ENCODE measurements at places on chromosomes 11 and 22.

DNA sequence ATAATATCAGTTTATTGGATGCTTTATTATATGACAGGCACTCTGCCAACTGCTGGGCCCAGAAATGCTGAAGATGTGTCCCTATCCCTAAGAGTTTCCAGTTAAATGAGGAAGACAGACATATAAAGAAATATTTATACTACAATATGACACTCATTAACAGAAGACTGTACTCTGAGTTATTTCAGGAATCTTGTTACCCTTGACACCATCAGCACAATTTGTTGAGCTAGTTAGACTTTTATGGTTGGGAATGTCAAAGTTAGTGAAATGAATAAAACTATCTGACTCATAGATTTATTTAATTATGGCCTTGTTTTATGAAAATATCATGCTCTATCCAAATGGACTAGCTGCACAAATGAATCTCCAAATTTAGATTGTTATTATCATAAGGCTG is 25.6 kb upstream of the MSANTD4 start:
- no peak for DNase-seq

DNA sequence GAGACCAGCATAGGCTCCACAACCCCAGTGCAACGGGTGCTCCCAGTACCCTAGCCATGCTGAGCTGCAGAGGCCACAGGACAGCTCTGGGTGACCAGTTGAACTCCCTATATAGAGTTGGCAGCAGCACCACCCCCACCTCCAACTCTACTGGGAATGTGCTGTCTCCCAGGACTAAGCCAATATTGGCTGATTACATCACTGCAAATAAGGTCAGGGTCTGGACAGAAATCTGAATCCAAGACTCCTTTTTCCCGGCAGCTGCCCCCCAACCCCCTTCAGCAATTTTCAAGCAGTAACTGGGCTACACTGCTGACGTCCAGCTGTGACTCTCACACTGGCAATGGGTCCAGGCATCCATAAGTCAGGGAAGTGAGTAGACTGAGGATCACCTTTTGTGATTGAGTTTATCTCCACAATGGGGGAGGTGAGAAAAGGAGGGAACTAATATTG is at the start of gene HPX:
Gene HPX (minus strand): TSS at position 82 of the 453 bp plus-strand sequence. CDS start 24 bp downstream, at position 58.
- DNase-seq = no peak

DNA sequence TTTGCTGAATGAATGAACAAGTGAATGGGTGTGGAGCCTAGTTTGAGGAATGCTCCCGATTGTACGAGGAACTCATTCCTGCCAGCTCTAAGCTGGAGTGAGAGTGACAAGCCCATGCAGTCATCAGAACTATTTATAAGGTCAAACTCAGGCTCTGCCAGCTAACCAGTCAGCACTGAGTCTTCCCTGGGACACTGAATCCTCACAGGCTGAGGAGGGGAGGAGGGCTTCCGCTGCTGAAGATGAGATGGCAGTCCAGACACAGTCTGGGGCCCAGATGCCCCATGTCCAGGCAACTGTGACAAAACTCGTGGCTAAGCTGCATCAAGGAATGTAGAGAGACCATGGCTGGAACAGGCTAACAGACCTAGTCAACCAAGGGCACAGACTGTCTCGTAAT is 4.0 kb downstream of the LRP4 start:
- no peak for DNase-seq

DNA sequence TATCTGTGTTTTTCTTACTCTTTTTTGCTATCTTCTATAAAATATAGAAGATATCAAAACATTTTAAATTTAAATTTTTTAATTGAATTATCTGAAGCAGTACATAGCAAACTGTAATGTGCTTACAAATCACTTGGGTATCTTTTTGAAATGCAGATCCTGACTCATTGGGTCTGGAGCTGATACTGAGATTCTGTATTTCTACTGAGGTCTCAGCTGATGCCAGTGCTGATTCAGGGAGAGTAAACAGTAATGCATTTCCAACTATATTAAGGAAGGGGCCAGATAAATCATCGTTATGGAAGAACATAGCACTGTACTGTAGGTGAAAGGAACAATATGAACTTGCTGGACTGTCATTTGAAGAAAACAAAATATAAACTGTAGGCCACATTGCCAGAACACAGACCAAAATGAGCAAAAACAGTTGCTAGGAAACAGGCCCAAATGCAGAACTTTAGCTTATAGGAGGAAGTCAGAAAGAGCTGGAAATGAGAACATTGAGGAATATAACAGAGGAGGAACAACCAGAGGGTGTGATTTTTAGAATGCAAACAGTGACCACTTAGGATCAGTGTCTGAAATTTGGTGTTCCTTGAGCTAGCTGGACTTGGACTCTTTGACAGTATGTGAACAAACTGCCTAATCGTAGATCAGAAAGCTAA is 3.3 kb downstream of the ARL14EP start:
- no peak for DNase-seq

GRCh38 chr11:48091426-48092102 is 111.2 kb downstream of the PTPRJ start:
- DNase-seq = no peak

GRCh38 chr11:105046898-105047579 is 1.9 kb upstream of the CARD16 start:
- no peak for DNase-seq

- no peak for DNase-seq
Measured at GRCh38 chr11:75189911-75190310, 39.0 kb downstream of the SLCO2B1 start.

- no peak for DNase-seq
Measured at GRCh38 chr11:60647087-60647486, 52.3 kb upstream of the MS4A8 start.

DNA sequence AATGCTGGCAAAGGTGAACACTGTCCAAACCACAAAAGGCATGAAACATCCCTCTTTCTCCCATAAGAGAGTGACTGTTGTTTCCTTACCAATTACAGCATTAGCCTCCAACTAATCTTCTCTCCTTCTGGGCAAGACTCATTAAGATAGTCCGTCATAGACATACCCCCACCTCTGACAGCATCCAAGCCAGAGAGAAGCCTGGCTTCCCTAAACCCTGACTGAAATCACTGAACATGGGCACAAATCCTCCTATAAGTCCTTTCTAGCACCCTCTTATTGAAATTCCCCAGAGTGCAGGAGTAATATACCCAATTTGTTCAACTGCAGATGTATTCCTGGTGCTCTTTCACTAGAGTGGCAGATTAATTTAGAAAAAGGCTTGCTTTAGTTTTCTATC is 1.7 kb upstream of the RNASEH2C start:
- no peak for DNase-seq

DNA sequence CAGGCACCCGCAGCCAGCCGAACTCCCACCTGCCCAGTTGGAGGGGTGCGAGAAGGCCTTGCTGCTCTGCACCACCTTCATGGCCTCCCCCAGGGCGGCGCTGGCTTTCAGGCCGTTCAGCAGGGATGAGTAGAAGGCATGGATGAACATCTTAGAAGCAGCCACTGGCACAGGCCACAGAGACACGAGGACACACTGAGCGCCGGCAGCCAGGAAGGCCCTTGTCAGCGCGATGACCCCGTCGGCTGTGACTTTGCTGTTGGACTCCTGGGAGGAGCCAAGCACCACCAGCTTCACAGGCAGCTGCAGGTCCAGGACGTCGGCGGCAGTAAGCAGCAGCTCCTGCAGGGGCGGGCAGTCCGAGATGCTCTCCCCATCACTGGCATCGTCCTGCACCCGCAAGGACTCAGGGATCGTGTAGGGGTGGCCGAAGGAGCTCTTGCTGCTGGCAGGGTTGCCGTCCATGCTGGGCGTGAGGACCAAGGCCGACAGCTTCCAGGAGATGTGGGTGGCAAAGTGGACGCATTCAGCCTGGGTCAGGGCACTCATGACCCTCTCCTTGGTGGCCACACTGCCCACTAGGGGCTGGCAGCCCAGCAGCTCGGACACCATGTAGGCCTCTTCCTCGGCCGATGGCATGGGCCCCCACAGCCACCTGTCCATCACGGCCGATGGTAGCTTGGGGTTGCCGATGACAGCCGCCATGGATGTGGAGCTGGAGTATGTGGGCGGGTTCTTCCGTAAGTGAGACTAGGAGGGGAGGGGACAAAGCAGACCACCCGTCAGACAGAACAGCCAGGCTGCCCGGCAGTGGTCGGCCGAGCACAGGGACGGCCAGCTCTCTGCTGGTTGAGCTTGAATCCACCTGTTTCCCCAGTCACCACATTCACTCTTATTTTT is 79.7 kb upstream of the PITPNB start:
- no peak for DNase-seq

GRCh38 chr11:71843858-71844257 is 10.9 kb downstream of the DEFB108B start:
- DNase-seq = no peak

- DNase-seq = no peak
Measured at GRCh38 chr11:12626616-12627015, 47.6 kb upstream of the TEAD1 start.

DNA sequence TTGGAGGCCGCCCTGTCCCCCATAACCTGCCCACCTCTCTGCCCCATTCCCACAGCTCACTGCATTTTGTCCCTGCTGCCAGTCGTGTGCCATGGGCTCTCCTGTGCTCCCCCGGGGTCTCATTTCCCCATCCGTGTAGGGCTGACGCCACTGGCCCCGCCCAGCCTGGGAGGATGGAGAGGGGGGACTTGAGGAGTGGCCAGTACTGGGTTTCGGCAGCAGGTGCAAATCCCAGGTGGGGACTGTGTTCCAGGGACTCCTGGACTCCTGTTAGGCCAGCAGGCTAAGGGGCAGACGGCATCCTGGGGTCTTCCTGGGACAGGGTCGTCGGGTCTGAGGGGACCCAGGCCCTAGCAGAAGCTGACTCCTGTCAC is 1.2 kb upstream of the MYO7A start:
- no peak for DNase-seq

DNA sequence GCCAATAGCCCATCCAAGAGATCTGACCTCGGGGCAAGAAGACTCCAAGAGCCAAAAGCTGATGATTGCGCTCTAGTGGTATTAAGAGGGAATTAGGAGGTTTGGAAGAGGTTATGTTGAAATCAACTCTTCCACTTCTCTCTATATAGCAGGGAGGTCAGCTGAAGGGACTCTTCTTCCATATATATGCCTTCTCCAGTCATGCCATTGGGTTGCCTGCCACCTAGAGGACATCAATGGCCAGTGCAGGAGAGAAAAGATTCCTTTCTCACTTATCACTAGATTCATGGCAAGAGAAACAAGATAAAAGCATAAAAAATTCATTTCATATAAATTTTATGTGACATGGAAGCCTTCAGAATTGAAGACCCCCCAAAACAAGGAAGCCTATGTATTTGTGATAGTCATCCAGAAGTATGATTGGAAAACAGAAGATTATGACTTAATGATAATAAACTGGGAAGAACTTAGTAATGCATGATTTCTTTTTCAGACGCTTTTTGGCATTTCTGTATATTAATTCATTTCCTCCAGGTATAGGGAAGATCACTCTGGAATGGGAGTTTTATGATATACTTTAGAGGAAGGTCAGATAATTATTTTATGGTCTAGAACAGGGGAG is 435.1 kb upstream of the DDI1 start:
- DNase-seq = no peak

DNA sequence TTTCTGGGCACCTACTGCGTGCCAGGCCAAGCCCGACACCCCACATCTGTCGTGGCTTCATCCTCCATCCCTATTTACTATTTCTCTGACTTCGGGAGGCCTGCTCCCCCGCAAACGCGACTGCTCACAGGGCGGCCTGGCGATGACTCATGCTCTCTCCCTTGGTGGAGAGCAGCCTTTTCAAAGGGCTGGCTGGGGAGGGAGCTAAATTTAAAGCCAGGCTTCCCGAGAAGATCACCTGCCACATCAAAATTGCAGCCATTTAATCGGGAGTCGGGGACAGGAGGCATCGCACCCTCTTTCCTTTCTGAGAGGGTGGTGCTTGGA is 24.9 kb upstream of the SHISAL1 start:
- no peak for DNase-seq

DNA sequence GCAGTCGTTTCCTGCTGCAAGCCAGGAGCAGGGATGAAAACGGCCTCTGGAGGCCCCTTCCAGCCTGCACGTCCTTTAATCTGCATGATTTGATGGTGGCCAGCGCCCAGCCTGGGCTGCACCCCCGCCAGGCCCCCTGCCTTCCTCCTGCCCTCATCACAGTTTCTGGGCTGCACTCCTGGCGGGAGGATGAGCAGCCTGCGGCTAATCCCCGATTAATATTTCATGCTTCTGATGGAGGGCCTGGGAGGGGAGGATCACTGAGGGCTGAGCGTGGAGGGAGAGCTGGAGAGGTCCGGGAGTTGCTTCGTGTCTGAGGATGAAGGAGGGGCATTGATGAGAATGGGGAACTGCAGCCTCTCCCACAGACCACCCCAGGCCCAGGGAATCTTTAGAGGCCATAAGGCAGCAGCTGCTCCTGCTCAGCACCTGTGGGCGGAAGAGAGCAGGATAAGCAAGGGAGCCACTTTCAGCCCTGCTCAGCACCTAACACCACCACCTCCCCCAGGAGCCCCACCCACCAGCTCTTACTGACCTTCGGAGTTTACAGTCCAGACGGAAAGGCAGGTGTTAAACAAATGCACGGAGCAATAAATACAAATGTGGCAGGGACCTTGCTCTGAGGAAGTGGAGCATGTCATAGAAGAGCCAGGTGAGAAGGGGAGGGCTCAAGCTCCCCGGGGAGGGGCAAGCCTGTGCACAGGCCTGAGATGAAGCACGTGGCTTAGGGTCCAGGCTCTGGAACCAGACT is 135.0 kb upstream of the NECTIN1 start:
- DNase-seq = no peak

- DNase-seq = no peak
Measured at GRCh38 chr11:45390407-45390806, 104.3 kb upstream of the SYT13 start.

- no peak for DNase-seq
Measured at GRCh38 chr11:18005376-18006129, 7.3 kb downstream of the SERGEF start.

GRCh38 chr11:103959279-103959942 is 77.0 kb upstream of the DDI1 start:
- no peak for DNase-seq

DNA sequence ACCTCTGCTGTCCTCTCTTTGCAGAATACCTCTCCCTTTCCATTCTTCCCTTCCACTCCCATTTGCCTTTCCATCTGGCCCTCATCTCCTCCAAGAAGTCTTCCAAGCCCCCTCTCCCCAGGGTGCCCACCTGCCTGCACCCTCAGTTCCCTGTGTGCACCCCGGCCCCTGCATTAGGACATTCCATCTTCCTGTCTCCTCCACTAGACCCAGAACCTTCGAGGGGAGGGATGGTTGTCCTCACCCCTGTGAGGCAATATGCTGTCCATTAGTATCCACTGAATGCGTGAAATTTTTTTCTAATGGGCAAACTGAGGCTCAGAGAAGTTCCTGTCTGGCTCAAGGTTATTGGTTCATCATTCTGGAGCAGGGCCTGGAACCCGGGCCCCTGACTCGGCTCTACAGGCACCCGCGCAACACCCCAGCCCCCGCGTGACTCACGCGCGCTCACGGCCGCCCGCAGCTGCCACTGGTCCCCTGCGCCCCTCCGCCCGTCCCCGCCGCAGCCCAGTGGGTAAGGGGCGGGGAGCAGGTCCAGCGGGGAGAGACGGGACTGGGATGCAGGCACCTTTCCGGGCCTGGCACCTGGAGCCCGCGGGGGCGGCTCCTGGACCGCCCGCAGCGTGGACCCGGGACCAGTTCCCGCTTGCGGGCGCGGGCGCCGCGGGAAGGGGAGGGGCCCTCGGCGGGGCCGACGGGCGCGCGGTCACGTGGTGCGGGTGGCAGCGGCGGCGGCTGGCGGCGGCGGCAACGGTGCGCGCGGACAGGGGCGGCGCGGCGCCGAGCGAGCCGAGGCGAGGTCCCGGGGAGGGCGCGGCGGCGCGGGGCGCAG is 7.0 kb downstream of the SEPTIN3 start:
- DNase-seq = peak; percentile 74

All from activated CD8-positive, alpha-beta memory T cell treated with anti-CD3 and anti-CD28 coated beads for 24 hours (primary cell).